Stimulated activated CD8-positive, alpha-beta memory T cell treated with anti-CD3 and anti-CD28 coated beads, Interleukin-7, amount 100 ng/mL, for 48 hours (primary cell): ENCODE measurements at places on chromosomes 2 and 18.

- peak; percentile 25 for DNase-seq
Measured at GRCh38 chr2:88690591-88691338, 708 bp upstream of the RPIA start.

DNA sequence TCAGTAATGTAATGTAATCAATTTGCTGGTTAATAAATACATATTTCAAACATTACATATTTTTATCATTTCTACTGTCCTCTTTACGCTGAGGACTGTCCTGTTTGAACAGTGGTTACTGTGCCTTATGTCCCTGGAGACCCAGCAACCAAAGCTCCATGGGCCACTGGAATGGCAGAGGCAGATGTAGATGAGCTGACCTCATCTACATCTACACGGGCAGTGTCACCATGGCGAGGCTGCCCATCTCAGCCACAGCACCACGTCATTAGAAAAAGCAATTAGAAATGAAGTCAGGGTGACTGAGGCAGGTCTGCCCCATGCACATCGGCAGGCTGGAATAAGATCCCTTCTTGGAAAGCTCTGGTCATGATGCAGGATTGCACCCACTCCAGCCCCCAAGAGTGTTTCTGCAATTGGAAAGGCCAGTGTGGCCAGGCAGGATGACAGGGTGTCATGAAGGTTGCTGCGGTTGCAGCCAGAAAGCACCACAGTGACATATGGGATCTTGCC lies 237.5 kb downstream of the NDUFA10 start:
- no peak for DNase-seq

- no peak for DNase-seq
Measured at GRCh38 chr2:128405981-128406613, 87.4 kb upstream of the HS6ST1 start.

GRCh38 chr2:143481733-143482132 lies 352.5 kb downstream of the ARHGAP15 start:
- no peak for DNase-seq

DNA sequence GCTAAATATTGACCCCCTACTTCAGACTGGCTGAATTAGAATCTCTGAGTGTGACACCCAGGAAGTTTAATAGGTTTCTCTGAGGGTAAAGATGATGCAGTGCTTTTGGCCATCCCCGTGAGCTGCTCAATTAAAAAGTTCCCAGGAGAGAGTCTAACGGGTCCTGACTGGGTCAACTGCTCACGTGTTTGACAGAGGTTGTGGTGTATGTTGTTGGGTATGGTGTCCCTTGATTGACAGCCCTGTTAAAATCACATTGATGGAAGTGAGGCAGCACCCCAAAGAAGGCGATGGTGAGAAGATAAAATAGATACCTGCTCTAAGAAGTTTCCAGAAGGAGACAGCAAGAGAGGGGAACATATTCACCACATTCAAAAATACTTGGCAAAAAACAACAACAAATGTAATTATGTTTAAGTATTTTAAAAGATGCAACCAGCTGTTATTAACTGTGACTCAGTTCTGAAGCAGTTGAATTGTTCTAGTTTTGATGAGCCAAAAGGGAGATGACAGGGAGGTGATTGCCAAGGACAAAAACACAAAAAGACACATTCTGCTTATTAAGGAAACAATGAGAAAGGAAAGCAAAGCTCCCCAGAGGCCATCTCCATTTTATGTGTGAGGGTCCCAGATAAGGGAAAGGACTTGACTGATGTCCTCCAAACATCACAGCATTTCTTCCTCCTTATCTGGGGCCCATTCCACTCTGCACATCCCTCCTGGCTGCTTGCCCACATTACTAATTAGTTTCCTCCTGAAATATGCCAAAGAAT lies 11.5 kb upstream of the GMCL1 start:
- no peak for DNase-seq

GRCh38 chr2:193409951-193410350 lies 1215.2 kb upstream of the TMEFF2 start:
- no peak for DNase-seq

DNA sequence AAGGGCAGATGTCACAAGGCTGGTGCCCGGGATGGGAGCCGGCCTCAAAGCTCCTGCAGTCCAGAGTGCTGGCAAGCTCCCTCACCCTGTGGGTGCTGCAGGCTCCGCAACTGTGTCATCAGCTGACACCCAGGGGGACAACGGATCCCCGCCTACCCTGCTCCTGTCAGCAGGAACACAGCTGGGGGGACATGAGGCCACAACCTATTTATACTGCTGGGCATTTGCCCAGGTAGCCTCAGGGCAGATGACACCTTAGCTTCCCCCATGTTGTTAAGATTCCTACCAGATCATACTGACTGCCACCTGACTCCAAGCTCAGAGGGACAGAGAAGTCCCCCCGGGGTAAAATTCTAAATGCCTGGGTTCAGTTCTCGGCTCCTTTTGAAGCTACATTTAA lies 1.2 kb downstream of the ANKRD23 start:
- no peak for DNase-seq

- DNase-seq, result peak; percentile 15
Measured at GRCh38 chr18:62957885-62958472, 242.6 kb downstream of the PHLPP1 start.

- DNase-seq, result no peak
Measured at GRCh38 chr2:16294791-16295190, 354.4 kb downstream of the MYCN start.

GRCh38 chr2:49812730-49813129 lies 658.4 kb upstream of the FSHR start:
- no peak for DNase-seq

- DNase-seq, result no peak
Measured at GRCh38 chr2:219912491-219912921, 285.1 kb downstream of the SLC4A3 start.

- DNase-seq, result no peak
Measured at GRCh38 chr2:44802777-44803424, 138.6 kb upstream of the SIX3 start.

DNA sequence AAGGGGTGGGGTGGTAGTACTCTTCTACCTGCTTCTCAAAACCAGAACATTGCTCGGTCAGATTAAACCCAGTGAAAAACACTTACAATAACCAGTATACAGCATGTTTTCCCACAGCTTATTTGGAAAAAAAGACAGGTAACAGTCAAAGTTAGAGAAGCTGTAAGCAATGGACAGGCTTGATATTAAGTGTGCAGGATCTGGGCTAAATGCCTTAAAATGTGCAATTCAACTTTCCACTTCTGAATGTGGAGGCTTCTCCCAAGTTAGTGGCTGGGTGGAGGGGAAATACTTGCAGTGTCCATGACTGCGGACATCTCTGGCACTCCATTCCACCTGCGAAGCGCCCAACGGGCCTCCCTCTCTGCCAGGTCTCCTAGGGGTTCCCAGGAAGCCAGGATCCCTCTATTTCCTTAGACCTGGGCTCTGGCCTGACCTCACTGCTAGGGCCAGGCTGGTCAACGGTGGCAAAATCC lies 5.3 kb downstream of the ZEB2 start:
- no peak for DNase-seq

GRCh38 chr2:241035142-241035817 lies 36.9 kb downstream of the SNED1 start:
- DNase-seq, result no peak

DNA sequence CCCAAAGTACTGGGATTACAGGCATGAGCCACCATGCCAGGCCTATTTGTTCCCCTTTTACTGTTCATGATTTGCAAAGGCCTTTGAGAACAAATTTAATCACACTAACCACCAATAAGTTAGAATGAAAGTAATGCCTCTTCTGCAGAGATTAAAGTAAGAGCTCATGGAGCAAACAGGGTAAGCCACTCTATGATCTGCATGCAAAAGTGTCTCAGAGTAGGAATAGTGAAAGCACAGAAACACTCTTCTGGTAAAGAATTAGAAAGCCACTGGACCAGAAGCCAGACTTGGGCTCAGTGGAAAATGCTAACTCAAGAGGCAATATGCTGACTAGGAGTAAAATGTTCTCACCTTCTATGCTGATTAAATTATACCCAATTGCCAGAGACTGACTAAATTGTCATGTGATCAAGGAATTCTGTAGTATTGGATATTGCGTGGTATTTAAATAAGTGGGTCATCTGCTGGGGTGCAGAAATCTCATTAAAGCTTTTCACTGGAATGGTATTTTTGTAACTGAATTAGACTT lies 235.3 kb upstream of the ERBB4 start:
- DNase-seq, result no peak

DNA sequence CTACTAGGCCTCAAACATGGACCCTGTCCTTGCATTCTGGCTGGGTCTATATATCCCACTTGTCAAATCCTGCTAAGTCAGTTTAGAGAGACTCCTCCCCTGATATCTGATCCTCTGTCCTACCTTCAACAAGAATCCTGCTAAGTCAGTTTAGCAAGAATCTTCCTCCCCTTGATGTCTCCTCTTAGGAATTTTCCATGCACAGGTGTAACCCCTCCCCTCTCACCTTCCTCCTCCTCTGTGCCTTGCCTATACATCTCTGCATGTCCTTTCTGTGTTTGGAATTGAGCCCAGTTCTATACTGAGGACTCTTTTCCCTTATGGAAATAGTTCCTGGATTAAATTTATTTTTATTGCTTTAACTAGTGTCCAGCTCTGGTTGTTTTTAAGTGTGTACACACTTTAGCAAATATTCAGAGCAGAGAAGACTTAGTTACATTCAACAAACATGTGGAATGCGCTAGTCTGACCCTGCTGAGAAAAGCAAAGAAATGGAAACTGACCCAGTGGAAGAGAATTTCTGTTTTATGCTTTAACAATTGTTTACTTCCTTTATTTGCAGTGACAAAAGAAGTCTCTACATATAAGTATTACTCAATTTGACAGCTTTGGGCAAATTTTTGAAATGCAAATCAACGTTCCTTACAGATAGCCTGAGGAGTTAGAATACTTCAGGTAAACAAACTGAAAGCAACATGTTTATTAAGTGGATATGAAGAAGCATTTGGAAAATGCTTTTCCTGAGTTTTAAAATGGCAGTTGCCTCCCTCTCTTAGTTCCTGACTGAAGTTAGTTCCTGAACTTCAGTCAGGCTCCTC lies 80.6 kb downstream of the RIT2 start:
- no peak for DNase-seq

DNA sequence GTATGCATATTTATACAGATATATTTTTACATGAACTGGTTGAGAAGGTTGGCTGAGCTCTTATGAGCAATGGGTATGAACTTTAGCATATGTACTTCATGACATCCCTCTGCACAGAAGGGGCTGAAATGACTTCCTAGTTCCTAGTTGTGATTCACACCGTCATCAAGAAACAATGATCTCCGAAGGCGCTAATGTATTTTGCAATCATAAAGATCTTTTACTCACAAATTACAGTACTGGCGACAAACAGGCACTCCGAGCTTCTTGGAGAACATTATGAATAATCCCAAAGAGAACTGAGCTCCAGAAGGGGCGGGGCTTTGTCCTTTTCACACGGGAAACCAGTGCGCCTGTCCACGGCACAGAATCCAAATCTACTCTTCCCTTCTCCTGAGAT lies 18.1 kb downstream of the BCL2 start:
- DNase-seq, result no peak
